ENCODE measurements at places on chromosomes 16 and 17.

- DNase-seq, result peak; percentile 26
- H3K36me3 ChIP-seq, result peaks cover 12% of the 10 kb centered on the region
- no peaks in the 10 kb centered on the region for H3K27me3 ChIP-seq
- no peak overlapping the region for H3K4me3 ChIP-seq
Observed at GRCh38 chr17:4007346-4008081, 43.3 kb upstream of the ATP2A3 start.

GRCh38 chr16:64478252-64478906 is 643.5 kb downstream of the CDH11 start:
- H3K4me1 ChIP-seq, result no peaks in the 10 kb centered on the region
- H3K36me3 ChIP-seq, result no peaks in the 10 kb centered on the region
- DNase-seq, result no peak
- H3K4me3 ChIP-seq, result no peak overlapping the region

DNA sequence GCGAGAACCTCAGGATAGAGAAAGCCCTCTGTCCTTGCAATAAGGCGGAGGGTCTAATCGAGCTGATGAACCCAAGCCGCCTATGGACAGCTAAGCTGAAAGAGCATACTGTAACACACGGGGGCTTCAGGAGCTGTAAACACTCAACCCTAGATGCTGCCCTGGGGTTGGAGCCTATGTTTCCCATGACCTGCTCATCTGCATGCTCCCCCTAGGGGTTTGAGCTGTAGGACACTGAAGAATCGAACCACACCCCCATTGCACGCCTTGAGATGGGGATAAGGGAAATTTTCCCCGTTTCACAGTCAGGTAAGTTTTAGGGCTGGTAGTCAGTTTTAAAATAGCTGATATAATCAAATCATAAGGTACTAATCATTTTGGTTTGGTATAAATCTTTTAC is 675.6 kb upstream of the CDH8 start:
- H3K27ac ChIP-seq, result no peak overlapping the region
- no peaks in the 10 kb centered on the region for H3K36me3 ChIP-seq
- no peaks in the 10 kb centered on the region for H3K27me3 ChIP-seq
- H3K4me3 ChIP-seq, result no peak overlapping the region
- no peaks in the 10 kb centered on the region for H3K4me1 ChIP-seq

DNA sequence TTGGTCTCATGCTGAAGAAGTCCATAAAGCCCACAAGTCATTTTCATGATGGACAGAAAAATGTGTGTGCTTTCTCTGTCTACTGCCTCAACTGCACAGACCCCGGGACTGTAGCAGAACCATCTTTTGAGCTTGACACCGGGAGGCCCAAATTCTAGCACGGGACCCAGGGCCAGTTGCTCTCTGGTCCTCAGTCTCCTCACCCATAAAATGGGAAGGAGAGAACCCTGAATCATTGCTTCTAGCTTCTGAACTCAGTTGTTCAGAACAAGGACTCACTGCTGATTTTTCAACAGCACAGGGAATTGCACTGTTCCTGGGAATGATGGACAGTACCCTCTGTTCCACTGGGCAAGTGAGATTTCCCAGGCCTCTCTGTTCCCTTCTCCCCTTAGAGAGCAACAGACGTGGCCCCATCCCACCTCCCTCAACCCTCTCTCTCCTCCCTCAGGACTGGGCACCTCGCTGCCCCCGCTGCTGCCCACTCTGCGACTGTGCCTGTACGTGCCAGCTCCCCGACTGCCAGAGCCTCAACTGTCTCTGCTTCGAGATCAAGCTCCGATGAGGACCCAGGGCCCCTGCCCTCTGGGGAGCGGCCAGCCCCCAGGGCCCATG is 2.2 kb upstream of the ALDOA start:
- peak overlapping the region; percentile 50 for H3K27ac ChIP-seq
- no peaks in the 10 kb centered on the region for H3K27me3 ChIP-seq
- H3K4me1 ChIP-seq, result peaks cover 33% of the 10 kb centered on the region
- H3K36me3 ChIP-seq, result peaks cover 20% of the 10 kb centered on the region

DNA sequence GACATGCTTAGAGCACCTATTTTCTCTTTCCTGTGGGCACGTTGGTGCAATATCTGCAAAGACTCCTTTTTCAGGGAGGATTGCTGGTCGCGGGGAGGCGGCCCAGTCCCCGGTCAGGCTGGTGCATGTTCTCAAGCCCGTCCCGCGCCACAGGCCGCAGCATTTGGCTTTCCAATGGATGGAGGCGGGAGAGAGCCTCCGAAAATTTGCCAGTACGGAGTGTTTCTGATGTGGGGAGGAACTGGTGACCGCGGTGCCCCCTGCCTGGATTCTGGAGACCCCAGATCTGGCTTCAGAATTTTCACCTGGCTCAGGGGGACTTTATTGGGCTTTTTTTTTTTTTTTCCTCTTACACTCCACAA is 2.3 kb downstream of the CMIP start:
- no peaks in the 10 kb centered on the region for H3K36me3 ChIP-seq
- H3K27me3 ChIP-seq, result no peaks in the 10 kb centered on the region
- H3K4me1 ChIP-seq, result peaks cover 46% of the 10 kb centered on the region
- peak overlapping the region; percentile 83 for H3K27ac ChIP-seq

DNA sequence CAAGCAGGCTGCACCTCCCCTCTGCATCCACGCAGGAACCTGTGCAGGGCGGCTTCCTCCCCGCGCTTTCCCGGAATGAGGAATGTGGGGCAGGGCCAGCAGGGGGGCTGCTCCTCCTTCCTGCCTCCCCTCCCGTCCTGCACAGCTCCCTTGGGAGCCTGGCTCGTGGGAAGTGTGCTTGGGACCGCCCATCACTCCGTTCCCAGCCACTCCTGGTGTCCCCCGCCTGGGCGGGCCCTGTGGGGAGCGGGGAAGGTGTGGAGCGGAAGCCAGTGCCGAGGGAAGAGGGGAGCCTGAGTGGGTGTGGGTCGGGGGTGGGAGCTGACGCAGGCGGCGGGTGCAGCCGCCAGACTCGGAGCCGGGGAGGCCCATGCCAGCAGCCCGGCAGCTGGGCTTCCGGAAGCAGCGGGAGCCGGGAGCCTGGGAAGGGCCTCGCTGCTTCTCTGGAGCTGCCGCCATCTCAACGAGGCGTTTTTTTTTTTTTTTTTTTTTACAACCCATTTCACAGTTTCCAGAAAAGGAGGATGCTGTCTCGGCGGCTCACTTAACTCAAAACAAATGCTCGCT is 24.1 kb downstream of the BAHCC1 start:
- H3K36me3 ChIP-seq, result peaks cover 21% of the 10 kb centered on the region
- no peak for DNase-seq
- no peaks in the 10 kb centered on the region for H3K27me3 ChIP-seq

GRCh38 chr16:83356266-83356665 is 451.5 kb upstream of the HSBP1 start:
- no peaks in the 10 kb centered on the region for H3K36me3 ChIP-seq
- no peaks in the 10 kb centered on the region for H3K27me3 ChIP-seq
- no peak overlapping the region for H3K4me3 ChIP-seq
- no peak overlapping the region for H3K27ac ChIP-seq
- DNase-seq, result peak; percentile 19
- H3K4me1 ChIP-seq, result no peaks in the 10 kb centered on the region

DNA sequence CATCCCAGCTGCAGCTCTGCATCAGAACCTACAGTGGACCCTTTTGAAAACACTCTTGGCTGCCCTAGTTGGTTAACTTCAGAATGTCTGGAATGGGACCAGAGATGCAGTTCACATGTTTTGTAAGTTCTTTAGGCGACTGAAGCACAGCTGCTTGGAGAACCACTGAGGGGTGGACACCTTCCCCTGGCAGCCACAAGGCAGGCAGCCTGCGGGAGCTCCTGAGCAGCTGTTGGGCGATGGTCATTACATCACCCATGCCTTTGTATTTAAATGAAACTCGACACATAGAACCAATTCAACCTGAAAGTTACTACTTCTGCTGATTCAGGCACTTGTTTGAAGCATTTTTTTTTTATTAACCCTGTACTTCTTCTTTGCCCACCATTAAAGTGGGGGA is 151.5 kb downstream of the LGALS9B start:
- no peak for DNase-seq
- H3K27ac ChIP-seq, result no peak overlapping the region
- H3K27me3 ChIP-seq, result no peaks in the 10 kb centered on the region
- no peaks in the 10 kb centered on the region for H3K4me1 ChIP-seq
- no peak overlapping the region for H3K4me3 ChIP-seq

Measured in common myeloid progenitor, CD34-positive (primary cell).